Cerebellar nuclear complex (tissue), 1 donor: ENCODE measurements at places on chromosomes 6 and 20.

GRCh38 chr6:68229566-68229965 is 405.5 kb upstream of the ADGRB3 start:
- no peak for DNase-seq

DNA sequence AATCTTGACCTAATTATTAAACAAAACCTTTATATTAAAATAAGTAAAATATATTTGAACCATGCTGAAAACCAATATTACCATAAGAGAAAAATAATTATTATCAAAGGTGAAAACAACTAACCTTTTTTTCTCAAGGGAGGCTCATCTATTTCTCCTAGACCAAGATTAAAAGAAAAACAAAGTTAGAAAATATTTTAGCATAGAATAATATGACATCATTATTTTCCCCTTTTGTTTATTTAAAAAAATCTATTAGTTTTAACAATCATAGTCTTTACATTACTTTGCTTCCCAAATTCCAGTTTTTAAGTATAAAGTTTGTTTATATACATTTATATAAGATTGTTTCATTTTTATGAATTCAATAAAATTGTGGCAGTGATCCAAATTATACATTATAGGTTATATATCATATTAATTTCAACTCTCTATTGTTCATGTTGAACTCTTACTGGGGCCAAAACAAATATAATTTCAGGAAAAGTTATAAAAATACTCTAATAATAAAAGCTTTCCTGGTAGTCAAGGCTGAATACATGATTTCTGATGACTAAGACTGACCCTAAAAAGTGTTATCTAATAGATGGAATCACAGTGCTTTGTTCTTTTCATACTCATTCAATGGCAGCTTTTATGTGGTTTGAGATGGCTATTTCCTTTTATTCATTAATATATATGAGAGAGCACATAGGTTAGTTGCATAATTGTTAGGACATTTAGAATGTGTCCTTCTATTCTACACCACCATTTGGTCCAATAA is 89.4 kb downstream of the TRDN start:
- no peak for DNase-seq

GRCh38 chr6:163588220-163588919 is 173.9 kb downstream of the QKI start:
- DNase-seq = no peak

DNA sequence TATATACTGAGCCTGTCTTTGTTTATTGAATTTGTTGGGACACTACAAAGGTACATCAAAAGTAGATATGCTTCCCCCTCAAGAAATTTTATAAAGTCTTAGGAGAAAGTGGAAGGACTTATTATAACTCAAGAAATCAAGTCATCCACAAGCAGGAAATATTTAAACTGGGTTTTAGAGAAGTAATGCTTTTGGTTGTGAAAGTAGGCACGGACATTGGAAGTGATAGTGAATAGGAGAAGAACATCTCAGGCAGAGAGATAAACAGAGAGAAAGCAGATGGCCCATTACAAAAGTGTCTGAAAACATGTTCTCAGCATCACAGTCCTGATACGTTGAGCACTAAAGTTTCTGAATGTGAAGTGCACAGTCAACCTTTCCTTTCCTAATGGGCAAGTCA is 415.6 kb upstream of the RNF217 start:
- no peak for DNase-seq

DNA sequence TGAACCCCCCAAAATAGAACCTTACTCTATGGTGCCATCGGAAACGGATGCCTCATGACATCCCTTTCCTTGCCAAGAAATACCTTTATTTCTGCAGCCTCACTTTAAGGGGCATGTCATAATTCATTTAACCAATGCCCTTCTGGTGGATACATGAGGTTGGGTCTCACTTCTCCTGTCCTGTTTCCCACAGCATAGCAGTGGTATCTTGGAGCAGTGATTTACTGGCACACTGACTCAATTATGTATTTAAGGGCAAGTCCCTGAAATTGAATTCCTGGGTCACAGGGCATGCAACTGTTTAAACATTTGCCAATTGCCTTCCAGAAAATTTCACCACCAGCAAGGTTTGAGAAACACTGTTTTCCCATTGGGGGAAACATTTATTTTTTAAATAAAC is 639 bp upstream of the LBP start:
- no peak for DNase-seq

DNA sequence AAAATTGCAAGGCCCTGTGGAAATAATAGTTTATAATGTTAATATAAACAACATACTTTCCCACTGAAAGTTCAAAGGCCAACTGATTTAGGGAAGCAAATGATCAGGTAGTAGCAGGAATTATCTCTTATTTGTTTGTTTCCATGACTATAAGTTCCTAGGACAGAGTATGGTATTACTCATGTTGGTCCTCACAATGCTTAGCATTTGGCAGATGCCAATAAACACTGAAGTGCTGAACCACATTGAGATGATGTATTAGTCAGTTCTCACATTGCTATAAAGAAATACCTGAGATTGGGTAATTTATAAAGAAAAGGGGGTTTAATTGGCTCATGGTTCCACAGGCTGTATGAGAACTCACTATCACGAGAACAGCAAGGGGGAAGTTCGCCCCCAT is 129.6 kb upstream of the NUP153 start:
- no peak for DNase-seq

- DNase-seq = no peak
Observed at GRCh38 chr6:16045238-16045637, 83.6 kb upstream of the MYLIP start.

GRCh38 chr20:646107-646867 is 6.7 kb downstream of the SRXN1 start:
- no peak for DNase-seq

GRCh38 chr20:17061715-17062114 is 165.1 kb upstream of the PCSK2 start:
- DNase-seq = no peak

- no peak for DNase-seq
Observed at GRCh38 chr20:20744170-20744725, 31.8 kb upstream of the RALGAPA2 start.

- no peak for DNase-seq
Observed at GRCh38 chr20:59561614-59562277, 42.6 kb upstream of the PHACTR3 start.

DNA sequence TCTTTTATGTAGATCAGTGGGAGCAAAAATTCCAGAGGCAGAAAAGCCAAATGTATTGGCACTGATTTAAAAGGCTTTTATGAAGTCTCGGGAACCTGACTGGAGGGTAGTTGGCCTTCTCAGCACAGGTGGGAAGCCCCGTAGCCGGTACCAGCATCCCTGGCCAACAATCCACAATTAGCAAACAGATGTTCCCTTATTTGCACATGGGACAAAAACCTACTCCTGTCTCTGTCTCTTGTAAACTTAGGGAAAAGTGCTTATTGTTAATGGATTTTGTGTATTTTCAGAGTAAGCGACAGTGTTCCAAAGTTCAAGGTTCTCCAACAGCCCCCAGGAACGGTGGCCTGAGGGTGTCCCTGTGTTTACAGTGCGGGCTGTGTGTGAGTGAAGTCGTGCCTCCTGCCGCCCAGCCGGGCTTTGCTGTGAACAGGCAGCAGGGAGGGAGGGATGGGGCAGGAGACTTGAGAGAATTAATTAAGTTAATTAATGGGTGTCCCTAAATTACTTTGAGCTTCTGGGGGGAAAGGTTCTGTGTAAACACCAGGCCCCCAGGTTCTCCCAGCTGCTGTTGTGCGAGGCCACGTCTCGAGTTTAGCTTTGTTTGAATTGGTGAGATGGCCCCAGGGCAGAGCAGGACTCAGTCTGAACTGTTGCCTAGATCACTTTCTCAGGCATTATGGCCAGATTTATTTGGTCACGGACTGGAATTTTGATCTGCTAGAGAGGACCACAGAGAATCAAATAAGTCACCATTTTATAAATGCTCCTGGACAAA is 3.9 kb downstream of the SYNJ2 start:
- DNase-seq = no peak

- DNase-seq = no peak
Observed at GRCh38 chr20:50695135-50695872, 4.0 kb upstream of the RIPOR3 start.

DNA sequence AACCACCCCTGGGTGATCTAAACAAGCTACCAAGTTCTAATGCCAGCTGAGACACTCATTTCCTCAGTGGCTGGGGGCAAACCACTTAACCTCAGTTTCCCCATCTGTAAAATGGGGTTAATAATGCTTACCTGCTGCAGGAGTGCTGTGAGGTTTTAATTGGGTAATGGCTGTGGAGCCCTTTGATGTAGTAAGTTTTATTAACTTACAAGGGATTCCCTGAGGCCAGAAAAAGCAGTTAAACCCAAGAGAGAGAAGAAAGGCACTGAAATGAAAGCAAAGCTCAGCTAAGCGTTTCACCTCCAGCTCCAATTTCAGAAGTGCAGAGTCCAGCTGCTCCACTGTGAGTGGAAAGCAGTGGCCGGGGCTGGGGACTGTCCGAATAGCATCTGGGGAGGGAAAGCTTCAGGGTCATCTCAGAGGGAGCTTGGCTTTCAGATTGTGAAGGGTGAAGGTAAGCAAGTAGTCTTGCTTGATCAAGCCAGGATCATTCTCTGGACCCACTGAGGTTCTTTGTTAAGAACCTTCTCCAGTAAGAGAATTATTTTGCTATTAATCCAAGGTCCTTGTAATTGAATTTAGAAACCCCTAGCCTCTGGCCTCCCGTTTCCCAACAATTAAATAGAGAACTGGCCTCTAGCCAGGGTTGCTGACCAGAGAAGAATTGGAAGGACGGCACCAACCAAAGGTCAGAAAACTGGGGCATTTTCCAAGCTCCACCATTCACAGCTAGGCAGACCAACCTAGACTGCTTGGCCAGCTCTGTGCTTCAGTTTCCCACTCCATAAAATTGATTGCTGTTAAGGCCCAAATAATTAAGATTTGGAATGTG is 20.9 kb upstream of the TCP11 start:
- DNase-seq = no peak

DNA sequence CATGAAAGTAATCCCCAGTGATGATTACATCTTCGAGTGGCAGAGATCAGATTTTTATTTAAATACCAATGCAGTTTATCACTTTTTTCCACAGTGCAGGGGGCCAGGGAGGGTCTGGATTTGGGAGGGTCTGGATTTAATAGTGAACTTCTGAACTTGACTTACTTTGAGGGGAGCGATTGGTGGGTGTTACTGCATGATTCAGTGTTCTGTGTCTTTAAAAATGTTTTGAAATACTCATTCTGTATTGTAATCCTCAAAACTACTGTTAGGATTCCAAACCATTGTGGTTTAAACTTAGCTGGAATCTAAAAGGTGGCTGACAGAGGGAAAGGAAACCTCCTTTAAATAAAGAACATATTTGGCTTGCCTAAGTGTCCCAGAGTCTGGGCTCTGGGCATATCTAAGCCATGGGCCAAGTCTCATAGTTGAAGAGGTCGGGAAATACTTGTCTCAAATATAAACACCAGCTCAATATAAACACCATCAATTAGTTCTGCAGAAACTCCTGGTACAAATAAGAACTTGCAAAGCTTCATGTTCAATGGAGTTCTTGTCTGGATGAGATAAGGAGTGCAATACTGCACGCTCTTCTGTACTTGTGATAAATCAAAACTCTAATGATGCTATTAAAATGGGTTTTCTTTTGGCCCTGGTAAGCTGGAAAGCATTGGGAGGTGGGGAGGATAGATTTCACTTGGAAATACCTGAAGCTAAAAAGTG is 14.4 kb downstream of the JARID2 start:
- no peak for DNase-seq

DNA sequence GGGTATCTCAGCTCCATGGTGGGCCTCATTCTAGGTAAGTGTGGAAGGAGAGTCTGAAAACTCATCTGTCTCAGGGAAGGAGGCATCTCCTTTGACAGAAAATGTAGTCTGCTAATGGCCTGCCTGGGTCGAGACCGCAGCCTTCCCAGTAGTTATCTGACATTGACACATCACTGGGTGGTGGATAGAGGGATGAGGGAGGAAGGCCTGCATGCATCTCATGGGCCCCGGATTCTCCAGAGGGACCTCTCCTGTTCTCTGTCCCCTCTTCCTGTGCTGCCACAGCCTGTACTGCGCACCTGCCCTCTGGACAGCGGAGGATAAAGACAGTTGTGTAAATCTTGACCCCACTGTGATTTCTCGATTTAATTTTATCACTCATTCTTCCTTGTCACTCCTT is 4.7 kb downstream of the PCMTD2 start:
- DNase-seq = no peak

DNA sequence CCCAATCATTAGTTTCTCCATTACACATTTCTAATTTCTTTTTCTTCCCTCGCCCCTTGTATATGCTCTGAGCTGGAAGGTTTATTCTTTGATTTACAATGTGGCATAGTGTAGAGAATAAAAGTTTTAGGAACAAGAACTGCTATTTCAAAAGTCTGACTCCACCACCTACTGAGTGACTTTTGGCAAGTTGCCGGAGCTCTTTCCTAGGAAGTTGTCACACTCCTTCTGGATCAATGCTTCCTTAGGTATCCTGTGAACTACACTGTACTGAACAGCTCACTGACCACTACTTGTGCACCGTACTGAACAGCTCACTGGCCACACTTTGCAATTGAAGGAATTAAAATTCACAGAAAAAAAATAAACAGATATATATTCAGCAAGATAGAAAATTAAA is 458.2 kb downstream of the FRK start:
- DNase-seq = no peak

DNA sequence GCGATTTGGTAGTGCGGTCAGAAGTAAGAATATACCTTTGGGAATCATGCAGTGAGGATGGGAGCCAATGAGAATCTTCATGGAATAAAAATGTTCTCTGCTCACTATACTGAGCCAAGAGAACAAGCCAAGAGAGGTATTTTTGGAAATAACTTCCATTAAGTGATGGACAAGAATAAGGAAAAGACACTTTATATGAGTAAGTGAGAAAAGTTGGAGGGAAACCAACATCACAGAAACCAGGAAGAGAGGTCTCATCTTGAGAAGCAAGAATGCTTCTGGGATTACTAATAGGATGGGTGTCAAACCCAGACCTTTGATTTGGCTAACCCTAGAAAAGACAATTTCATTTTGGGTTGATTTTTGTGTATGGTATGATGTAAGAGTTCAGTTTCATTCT is 181.2 kb upstream of the JAG1 start:
- no peak for DNase-seq

GRCh38 chr6:155328539-155329459 is 14.5 kb upstream of the TFB1M start:
- DNase-seq = no peak

DNA sequence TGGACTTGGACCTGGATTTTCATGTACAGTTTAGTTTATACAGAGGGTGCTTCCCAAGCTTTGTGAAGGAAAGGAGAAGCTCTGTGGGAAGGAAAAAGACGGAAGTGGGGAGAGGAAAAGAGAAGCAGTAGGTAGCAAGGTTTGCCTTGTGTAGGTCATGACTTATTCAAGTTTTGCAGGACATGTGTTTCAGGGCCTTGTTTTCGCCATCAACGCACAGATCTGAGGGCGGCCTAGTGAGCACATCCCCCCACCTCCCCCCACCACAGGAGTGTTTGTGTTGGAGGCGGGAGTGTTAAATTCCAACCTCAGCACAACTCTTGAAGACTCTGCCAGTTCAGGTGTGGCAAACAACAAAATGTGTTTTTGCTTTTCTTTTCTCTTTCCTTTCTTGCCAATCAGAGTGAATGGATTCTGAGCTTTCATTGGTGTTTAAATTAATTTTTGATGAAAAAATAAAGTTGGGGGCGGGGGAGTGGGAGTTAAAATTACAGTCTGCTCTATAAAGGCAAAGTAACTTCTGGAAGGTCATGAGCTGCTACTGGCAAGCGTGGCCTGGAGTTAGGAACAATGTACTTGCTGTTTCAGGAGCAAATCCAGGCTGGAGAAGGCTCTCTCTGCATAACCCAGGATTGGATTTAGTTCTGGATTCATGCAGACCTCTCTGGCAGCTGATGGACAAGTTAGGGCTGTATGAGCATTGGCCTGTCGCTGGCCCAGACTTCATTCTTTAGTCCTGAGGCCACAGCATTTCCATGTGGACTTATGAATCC is 338.5 kb downstream of the CD83 start:
- DNase-seq = no peak
